ENCODE measurements at places on chromosomes 1 and 21. TPM values are rescaled to one million over a fixed set of nuclear protein-coding genes. Genes with fewer than 3 reads are reported as not detected.

GRCh38 chr1:22461100-22461499 is 9.4 kb downstream of the ZBTB40 start:
- peaks cover 7% of the 10 kb centered on the region for H3K36me3 ChIP-seq
- H3K4me3 ChIP-seq = no peak overlapping the region
- H3K27me3 ChIP-seq = no peaks in the 10 kb centered on the region
- peaks cover 9% of the 10 kb centered on the region for H3K4me1 ChIP-seq

DNA sequence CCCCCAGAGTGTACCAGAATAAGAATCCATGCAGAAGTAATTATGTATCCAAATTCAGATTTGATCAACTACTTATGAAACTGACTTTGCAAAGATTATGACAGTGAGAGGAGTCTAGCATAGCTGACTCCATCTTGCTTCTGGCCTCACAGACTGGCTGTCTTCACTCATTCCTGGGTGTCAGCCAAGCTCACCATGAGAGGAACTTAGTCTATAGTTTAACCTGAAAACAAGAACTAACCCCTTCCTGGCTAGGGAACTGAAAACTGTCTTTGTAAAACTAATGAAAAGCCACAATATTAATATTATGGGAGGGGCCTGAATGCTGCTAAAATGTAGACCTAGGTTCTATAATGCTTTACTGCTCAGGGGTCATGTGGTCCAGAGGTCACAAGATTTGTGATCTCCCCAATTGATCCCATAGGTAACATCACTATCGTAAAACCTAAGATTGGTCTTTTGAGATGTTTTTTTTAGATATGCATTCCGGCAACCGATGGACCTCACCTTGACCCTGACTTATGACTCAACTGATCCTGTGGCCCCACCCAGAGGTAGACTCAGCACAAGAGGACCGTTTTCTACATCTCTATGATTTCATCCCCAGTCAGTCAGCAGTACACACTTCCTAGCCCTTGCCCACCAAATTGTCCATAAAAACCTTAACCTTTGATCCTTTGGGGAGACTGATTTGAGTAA is 55.2 kb downstream of the ATP1B1 start:
- H3K27me3 ChIP-seq = no peaks in the 10 kb centered on the region
- no peak overlapping the region for H3K27ac ChIP-seq
- DNase-seq = no peak
- H3K4me3 ChIP-seq = no peak overlapping the region
- peaks cover 8% of the 10 kb centered on the region for H3K4me1 ChIP-seq

DNA sequence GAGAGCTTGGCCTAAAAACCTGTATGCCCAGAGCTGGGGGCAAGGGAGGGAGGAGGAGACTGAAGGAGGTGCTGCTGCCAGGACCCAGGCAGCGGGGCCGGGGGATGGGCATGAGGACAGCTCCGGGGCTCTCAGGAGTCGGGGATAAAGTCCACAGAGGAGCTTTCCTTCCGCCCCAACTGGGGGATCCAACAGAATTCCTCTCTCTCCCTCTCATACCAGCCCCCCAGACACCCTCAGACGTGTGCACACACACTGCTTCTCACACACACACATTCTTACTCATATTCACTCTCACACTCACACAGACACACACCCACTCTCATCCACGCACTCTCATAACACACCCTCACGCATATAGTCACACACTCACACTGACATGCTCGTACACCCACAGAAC is 39.1 kb downstream of the SYF2 start:
- H3K4me1 ChIP-seq = no peaks in the 10 kb centered on the region
- no peak for DNase-seq
- peaks cover 13% of the 10 kb centered on the region for H3K27me3 ChIP-seq
- H3K27ac ChIP-seq = no peak overlapping the region
- H3K36me3 ChIP-seq = no peaks in the 10 kb centered on the region

- H3K27ac ChIP-seq = peak overlapping the region; percentile 27
- peaks cover 55% of the 10 kb centered on the region for H3K36me3 ChIP-seq
- no peaks in the 10 kb centered on the region for H3K27me3 ChIP-seq
- H3K4me3 ChIP-seq = no peak overlapping the region
These were observed 34.9 kb downstream of the CENPF start for GRCh38 chr1:214637722-214638458.

- no peak overlapping the region for H3K27ac ChIP-seq
- DNase-seq = no peak
- H3K4me1 ChIP-seq = no peaks in the 10 kb centered on the region
- H3K4me3 ChIP-seq = no peak overlapping the region
- no peaks in the 10 kb centered on the region for H3K36me3 ChIP-seq
These were observed 222.2 kb downstream of the ASTN1 start for GRCh38 chr1:176942346-176942745.

- peak overlapping the region; percentile 48 for H3K27ac ChIP-seq
- peaks cover 43% of the 10 kb centered on the region for H3K4me1 ChIP-seq
- H3K36me3 ChIP-seq = peaks cover 21% of the 10 kb centered on the region
- no peak overlapping the region for H3K4me3 ChIP-seq
- H3K27me3 ChIP-seq = no peaks in the 10 kb centered on the region
These were observed 11.1 kb downstream of the RNF19B start for GRCh38 chr1:32953495-32953894.

DNA sequence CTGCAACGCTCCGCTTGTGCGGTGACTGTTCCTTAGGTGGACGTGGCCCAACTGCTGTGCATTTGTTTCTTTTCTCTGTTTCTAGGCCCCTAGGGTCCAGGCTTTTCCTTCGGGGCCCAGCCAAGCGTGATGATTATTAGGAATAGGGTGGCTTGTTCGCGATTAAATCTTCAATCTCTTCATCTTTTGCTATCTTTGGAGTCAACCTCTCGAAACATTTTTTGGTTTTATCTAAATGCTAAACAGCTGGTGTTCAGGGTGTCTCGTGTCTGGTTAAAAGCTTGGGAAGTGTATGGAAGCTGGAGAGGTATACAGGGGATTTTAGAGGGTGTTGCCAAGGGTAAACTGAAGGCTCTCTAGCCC is 844 bp upstream of the PLD5 start:
- no peaks in the 10 kb centered on the region for H3K36me3 ChIP-seq
- peaks cover 14% of the 10 kb centered on the region for H3K4me1 ChIP-seq
- H3K27me3 ChIP-seq = peaks cover 48% of the 10 kb centered on the region

DNA sequence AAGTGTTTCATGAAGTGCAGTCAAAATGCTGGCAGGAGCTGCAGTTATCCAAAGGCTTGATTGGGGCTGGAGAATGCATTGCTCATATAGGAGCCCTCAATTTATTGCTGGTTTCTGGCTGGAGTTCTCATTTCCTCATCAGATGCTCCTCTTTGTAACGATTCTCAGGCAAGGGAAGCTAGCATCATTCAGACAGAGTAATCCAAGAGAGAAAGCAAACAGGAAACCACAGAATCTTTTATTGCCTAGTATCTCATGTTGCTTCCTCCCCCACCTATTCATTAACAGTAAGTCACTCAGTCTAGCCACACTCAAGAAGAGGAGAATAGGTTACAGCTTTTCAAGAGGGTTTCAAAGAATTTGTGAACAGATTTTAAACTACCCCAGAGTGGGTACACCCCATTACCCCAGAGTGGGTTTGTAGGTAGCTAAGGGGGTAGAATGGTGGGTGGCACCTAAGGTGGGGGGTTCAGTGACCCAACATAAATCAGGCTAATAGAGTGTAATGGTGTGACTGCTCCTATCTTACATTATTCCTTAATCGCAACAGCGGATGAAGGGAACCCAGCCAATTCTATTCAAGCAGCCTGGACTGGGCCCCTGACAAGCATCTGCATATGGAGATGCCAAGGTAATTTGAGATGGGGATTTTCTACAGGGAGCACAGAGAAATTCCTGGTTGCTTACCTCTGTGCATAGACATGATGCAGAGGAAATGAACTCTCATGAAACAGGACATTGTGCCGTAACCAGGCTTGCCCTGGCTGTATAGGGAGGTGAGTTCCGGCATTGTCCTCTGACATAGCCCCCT is 67.1 kb downstream of the KCNJ15 start:
- no peaks in the 10 kb centered on the region for H3K27me3 ChIP-seq
- DNase-seq = no peak

GRCh38 chr1:231799363-231799986 is 172.9 kb downstream of the DISC1 start:
- H3K4me1 ChIP-seq = no peaks in the 10 kb centered on the region
- H3K4me3 ChIP-seq = no peak overlapping the region
- H3K27ac ChIP-seq = no peak overlapping the region
- H3K27me3 ChIP-seq = no peaks in the 10 kb centered on the region

- no peaks in the 10 kb centered on the region for H3K36me3 ChIP-seq
- no peak for DNase-seq
- H3K27ac ChIP-seq = no peak overlapping the region
These were observed 117.6 kb downstream of the WDR3 start for GRCh38 chr1:118047006-118047649.

- H3K36me3 ChIP-seq = peaks cover 60% of the 10 kb centered on the region
- no peaks in the 10 kb centered on the region for H3K27me3 ChIP-seq
- DNase-seq = no peak
- H3K4me3 ChIP-seq = no peak overlapping the region
- H3K4me1 ChIP-seq = peaks cover 3% of the 10 kb centered on the region
- no peak overlapping the region for H3K27ac ChIP-seq
These were observed 70.4 kb downstream of the MRPS6 start for GRCh38 chr21:34143685-34144182.

GRCh38 chr1:34709547-34709946 is 45.3 kb upstream of the GJB5 start:
- H3K4me3 ChIP-seq = no peak overlapping the region
- H3K4me1 ChIP-seq = no peaks in the 10 kb centered on the region
- H3K36me3 ChIP-seq = no peaks in the 10 kb centered on the region

DNA sequence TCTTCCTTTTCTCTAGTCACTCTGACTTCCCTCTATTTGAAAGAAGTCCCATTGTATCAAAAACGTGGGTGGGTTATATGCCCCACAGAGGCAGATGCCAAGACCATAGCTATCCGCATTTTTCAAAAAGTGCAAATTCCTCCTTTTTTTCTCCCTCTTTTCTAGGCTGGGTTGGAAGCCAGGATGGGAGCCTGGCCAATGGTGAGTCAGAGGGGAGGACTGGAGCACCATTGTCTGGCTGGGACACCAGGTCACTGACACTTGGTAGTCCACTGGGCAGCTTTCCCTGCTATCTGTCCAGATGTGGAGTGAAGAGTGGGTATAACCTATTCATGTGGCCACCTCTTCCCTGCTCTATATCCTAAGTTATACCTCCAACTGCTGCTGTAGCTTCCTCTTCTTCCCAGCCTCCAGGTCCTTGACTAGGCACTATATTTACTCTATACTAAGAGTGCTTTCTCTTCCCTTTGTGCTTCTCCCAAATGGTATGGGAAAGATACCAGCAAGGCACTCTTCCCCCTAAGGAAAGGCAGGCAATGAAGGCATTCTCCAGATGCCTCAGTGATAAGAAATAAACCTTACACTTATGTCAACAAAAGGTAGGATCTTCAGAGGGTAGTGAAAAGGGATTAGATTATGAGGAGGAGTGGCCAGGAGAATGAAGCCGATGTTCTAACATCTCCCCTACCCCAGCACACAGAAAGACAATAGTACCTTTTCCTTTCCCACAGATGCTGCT is 12.9 kb downstream of the PI4KB start:
- H3K4me1 ChIP-seq = peaks cover 25% of the 10 kb centered on the region
- peaks cover 30% of the 10 kb centered on the region for H3K36me3 ChIP-seq
- H3K27me3 ChIP-seq = no peaks in the 10 kb centered on the region
- H3K27ac ChIP-seq = no peak overlapping the region
- DNase-seq = no peak

- no peak overlapping the region for H3K27ac ChIP-seq
- no peaks in the 10 kb centered on the region for H3K27me3 ChIP-seq
These were observed 26.0 kb downstream of the SERBP1 start for GRCh38 chr1:67404212-67404620.

C1QC gene
- not detected for total RNA-seq

PADI3 gene
- not detected for total RNA-seq

NR1I3 gene
- not detected for total RNA-seq

COL24A1 gene
- not detected for total RNA-seq

ERI3 gene
- 30.4 TPM for total RNA-seq

S100A7A gene
- total RNA-seq = not detected

FBLIM1 gene
- not detected for total RNA-seq

SLC16A4 gene
- 0.14 TPM for total RNA-seq

ZNF326 gene
- total RNA-seq = 16.3 TPM

PAQR6 gene
- total RNA-seq = 6.1 TPM

Measured in activated CD8-positive, alpha-beta memory T cell treated with anti-CD3 and anti-CD28 coated beads, Interleukin-2, amount 10 ng/mL, durations not matched to agents 7 days and 5 days (primary cell).